ENCODE measurements at places on chromosomes 1 and 21.

DNA sequence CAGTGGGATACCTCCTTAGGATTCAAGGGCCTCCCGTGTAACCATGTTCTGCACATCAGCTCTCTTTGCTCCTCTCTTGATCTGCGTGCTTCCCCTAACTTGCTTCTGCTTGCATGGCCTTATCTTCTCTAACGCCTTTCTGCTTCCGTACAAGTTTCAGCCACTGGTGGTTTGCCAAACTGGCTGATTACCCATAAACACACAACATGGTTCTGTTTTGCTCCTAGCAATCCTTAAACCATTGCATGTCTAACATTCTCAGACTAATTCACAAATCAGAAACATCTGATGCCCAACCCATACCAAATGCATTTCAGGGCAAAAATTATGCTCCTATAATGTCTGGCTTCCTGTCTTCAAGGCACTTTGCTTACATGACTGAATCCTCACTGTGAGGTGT, 166.4 kb downstream of the PBX1 start:
- no peak for DNase-seq

GRCh38 chr1:42923367-42924081, 35.1 kb downstream of the SLC2A1 start:
- DNase-seq, result no peak

DNA sequence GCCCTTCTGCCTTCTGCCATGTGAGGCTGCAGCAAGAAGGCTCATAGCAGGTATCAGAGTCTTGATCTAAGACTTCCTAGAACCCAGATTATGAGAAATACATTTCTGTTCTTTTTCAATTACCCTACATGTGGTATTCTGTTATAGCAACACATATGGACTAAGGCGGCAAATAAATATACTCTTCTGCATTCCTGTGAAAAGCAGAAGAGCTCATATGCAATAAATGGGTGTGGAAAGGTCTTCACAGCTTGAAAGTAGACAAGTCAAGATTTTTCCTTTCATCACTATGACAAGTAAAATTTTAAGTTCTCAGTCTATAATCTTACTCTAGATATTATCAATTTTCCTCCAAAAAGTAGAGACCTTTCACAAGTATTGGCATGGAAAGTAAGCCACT, 36.6 kb downstream of the TNFSF18 start:
- DNase-seq, result no peak

DNA sequence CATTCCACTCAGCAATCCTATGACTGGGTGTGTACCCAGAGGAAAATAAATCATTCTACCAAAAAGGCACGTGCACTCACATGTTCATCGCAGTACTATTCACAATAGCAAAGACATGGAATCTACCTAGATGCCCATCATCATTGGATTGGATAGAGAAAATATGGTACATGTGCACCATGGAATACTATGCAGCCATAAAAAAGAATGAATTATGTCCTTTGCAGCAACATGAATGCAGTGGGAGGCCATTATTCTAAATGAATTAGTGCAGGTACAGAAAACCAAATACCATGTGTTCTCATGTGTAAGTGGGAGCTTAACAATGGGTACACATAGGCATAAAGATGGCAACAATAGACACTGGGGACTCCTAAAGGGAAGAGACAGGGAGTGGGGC, 39.9 kb upstream of the SLC35F3 start:
- DNase-seq, result no peak

GRCh38 chr1:20202166-20202565, 15.8 kb upstream of the PLA2G2C start:
- DNase-seq, result no peak

GRCh38 chr1:110798691-110799256, 74.2 kb upstream of the CD53 start:
- no peak for DNase-seq

- no peak for DNase-seq
Measured at GRCh38 chr1:169024800-169025271, 81.7 kb upstream of the ATP1B1 start.

GRCh38 chr1:182193908-182194550, 132.5 kb upstream of the ZNF648 start:
- DNase-seq, result no peak

GRCh38 chr1:227753999-227754711, 18.9 kb downstream of the SNAP47 start:
- no peak for DNase-seq

DNA sequence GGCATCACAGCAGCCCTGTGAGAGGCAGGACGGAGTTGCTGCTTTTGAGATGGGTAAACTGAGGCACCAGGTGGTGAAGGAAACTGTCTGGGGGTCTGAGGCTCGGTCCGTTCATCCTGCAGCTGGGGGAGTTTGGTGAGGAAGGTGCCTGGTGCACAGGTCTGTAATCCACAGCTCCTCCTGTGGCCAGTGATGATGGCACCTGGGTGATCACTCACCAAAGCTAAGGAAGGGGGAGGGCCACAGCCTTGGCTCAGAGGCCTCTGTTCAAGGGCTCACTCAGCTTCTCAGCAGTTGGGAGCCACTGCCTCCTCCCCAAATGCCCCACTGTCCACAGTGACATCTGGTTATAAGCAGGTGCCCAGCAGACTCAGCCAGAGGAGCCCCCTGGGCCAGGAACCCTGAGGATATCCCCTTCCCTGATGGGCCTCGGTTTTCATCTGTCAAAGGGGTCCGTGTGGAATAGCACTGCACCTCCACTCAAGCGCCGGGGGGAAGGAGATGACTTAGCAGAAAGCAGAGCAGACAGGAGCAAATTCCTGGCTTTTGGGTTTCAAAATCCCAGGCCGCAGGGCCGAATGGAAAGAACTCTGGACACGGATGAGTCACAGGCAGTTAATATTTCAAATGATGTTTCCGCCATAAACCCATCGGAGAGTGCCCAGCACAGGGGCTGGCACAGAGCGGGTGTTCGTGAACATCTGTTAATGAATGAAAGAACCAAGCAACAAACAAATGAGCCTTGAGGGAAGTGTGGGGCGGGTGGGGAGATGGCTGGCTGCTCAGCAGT, 82.8 kb downstream of the DMRTB1 start:
- DNase-seq, result no peak

Measured in activated naive CD4-positive, alpha-beta T cell treated with anti-CD3 and anti-CD28 coated beads, Interleukin-2, amount 10 ng/mL, durations not matched to agents 7 days and 5 days (primary cell).